Activated CD8-positive, alpha-beta memory T cell treated with anti-CD3 and anti-CD28 coated beads, Interleukin-2, amount 50 U/mL, for 4 hours (primary cell): ENCODE measurements at places on chromosomes 5 and 9.

- DNase-seq, result no peak
Observed at GRCh38 chr5:132418881-132419280, 49.4 kb downstream of the SLC22A5 start.

- no peak for DNase-seq
Observed at GRCh38 chr5:129906177-129906887, 2.1 kb downstream of the CHSY3 start.

DNA sequence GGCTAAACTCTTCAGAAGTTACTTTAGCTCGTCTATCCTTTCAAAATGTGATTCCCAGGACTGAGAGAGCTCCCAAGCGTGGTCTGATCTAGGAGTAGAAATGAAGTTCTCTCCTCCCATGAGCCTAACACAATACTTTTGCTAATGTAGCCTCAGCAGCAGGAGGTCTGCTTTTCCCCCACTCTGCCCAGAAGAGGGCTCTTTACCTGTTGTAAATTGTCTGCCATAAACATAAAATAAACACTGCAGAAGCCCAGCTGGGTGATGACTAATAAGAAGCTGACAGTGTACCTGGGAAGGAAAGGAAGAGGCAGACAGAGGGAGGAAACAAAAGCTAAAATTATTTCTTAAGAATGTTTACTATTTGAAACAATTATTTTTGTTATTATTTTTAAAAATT lies 15.4 kb downstream of the SLC36A3 start:
- DNase-seq, result no peak

DNA sequence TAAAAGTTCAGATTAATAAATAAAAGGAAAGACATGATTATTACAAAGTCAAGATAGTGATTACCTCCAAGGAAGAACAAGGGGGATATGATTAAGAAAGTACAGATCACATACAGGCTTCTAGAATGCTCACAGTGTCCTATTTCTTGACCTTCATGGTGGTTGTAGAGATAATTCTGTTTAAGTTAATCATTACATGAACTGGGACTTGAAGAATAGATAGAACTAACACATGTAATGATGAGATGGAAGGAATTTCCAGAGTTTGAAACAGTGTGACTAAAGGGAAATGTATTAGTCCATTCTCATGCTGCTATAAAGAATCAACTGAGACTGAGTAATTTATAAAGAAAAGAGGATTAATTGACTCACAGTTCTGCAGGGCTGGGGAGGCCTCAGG lies 72.7 kb downstream of the LURAP1L start:
- no peak for DNase-seq

DNA sequence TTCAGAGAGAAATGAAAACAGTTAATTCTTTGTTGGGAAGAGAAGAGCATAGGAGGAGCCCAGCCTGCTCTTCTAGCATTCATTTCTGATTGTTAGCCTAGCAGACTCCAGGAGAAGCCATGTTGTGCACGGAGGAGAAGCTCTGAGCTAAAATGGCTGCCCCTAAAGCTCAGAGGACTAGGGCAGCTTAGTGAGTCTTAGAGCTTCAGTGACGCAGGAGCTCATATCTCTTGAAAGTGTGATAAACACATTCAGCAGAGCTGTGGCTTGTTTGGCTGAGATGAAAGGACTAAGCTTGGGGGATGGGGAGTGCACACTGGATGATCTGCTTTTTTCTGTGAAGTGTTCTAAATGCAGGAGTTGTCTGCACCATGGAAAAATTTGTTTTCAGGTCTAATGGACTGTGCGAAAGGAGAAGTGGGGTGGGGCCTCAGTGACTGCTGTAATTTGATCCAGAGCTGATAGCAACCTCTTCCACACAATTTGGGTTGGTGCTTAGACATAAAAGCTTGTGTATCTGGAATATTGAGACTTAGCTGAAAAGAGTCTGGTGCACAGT lies 58.5 kb downstream of the ZNF462 start:
- DNase-seq, result no peak

- no peak for DNase-seq
Observed at GRCh38 chr5:36389245-36389644, 87.5 kb upstream of the RANBP3L start.

DNA sequence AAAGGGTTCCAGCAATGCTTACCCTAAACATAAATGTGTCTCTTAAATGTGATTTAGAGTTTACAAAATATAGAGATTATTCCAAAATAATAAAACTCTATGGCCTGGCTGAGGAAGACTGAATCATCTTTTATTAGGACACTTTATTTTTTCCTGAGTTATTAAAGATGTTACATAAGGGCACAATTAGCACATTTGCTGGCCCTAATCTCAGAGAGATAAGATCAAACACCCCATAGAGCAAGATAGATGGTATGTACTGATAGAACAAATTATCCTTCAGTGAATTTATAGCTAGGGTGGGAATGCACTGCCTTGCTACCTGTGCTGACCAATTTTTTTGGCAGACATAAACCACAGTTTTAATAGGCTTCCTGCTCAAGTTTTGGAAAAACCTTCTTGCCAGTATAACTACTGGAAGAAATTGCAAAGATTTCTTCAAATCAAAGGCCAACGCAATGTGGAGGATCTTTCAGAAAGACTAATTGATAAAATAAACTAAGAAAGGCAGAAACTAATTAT lies 367.1 kb upstream of the MPDZ start:
- no peak for DNase-seq

DNA sequence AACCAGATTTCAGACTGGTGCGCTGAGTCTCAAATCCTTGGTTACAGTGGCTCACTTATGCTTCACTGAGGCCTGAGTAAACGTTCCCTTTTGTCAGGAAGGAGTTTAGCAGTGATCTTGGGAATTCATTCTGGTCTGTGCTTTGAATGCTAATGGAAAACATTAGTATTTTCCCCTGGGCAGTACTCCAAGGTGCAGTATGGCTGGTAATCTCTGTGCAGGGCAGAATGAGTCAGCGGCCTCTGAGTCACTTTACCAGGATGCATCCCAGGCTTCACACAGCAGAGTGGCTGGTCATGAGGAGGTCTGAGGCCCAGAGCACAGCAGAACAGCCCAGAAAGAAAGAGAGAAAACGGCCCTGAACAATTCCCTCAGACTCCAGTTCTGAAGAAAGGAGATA lies 54.0 kb downstream of the PCA3 start:
- DNase-seq, result no peak

- no peak for DNase-seq
Observed at GRCh38 chr5:179267071-179267670, 78.1 kb downstream of the ADAMTS2 start.
